ENCODE measurements at places on chromosomes 5 and 9. TPM values are rescaled to one million over a fixed set of nuclear protein-coding genes. Genes with fewer than 3 reads are reported as not detected.

Gene LRRC19
- total RNA-seq: not detected

Gene ASPN
- not detected for total RNA-seq

Gene MSX2
- 6.4 TPM for total RNA-seq

Gene ZDHHC11
- 18.6 TPM for total RNA-seq

Gene SHOC1
- not detected for total RNA-seq

Gene TRPM3
- total RNA-seq: not detected

Gene WNK2
- 6.1 TPM for total RNA-seq

Gene LHX3
- total RNA-seq: 0.12 TPM

Gene NR3C1
- total RNA-seq: 41.7 TPM

Gene PTRH1
- total RNA-seq: 15.5 TPM

Gene GPX3
- 17.8 TPM for total RNA-seq

Gene RAPGEF6
- 6.5 TPM for total RNA-seq

Gene NOXA1
- 1.0 TPM for total RNA-seq

Gene IL5
- not detected for total RNA-seq

Gene GPR151
- total RNA-seq: not detected

Gene C9orf50
- total RNA-seq: not detected

Gene KLF9
- total RNA-seq: 0.58 TPM

Gene MCTP1
- 7.3 TPM for total RNA-seq

Gene FOXD4L4
- total RNA-seq: not detected

Gene TUSC1
- 4.8 TPM for total RNA-seq

Gene QSOX2
- total RNA-seq: 28.8 TPM

Gene ABLIM3
- 8.1 TPM for total RNA-seq

Gene THBS4
- total RNA-seq: 0.14 TPM
